ENCODE measurements at places on chromosomes 5 and 9.
A peak's percentile ranks its signal among the peaks of the same experiment; 100 is the strongest.

DNA sequence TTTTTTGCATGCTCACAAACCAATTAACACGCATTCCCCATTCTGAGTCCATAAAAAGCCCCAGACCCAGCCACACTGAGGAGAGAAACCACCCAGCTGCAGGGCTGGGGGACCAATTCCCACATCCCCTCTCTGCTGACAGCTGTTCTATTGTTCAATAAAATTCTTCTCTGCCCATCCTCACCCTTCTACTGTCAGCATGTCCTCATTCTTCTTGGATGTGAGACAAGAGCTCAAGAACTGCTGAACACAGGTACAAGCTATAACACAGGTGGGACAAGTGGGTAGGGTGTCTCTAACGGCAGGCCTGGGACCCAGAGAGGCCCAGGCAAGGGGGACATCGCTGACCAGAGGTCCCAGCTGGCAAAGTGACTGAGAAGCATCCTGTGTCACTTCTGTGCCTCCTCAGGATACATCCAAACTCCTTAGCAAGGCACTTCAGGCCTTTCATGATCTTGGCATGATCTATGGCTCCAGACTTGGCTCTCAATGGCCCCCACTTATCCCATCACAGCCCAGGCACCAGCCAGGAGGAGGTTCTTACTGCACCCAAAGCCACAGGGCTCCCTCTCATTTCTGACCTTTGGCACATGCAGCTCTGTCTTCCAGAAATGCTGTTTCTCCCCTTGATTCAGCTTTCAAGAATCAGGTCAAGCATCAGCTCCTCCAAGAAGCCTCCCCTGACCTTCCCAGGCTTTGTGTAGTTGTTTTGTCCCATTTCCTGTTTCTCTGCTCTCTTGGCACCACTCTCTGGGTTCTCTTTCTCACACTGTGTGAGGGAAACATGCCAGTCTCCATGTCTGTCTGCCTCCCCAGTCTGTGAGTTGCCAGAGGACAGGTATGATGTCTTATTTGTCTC lies 7.3 kb upstream of the ALDH1B1 start:
- no peak for DNase-seq

DNA sequence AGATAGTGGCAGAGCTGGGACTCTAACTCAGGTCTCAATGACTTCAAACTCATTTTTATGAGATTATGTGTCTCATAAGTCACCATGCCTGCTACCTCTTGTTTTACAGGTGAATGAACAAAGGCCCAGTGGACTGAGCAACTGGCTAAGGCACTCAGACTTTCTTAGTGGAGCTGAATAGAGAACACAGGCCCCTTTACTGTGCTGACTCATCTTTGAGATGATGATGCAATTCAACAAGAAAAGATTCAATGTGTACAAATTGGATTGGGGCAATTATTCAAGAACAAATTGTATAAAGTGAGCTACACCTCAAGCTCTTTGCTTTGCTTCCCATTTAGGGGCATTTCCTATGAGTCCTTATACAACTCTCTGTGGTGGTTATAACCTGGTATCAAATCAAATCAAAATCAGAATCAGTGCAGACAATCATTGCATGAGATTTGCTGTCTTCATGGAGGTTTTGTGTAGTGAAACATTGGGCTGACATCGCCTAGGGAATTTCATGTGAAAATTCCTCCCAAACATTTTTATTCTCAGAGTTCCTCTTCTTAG lies 84.3 kb upstream of the PPP2R2B start:
- no peak for DNase-seq

- peak; percentile 77 for DNase-seq
Observed at GRCh38 chr5:68225188-68225910, 9.8 kb downstream of the PIK3R1 start.

DNA sequence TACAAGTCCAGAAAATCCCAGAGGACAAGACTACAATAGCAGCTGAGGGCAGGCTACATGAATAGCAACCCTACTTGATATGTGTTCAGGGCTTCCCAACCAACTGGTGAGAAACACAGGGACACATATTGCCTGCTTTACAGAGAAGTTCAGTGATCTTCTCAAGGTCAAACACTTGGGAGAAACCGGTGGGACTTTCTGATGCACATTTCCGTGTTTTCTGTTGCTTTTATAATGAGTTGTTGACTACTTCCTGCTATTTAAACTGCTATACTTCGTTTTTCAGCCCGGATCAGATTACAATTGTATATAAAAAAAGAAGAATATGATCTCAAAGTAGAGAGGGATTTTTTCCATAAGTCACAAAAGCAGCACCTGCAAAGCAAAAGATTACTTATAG lies 175.1 kb downstream of the SNX18 start:
- no peak for DNase-seq

- no peak for DNase-seq
Observed at GRCh38 chr5:67334373-67334772, 137.8 kb upstream of the CD180 start.

- peak; percentile 73 for DNase-seq
Observed at GRCh38 chr5:130282049-130282448, 377.8 kb downstream of the CHSY3 start.

- DNase-seq: peak; percentile 90
Observed at GRCh38 chr9:113580041-113580953, 116.8 kb downstream of the RGS3 start.

DNA sequence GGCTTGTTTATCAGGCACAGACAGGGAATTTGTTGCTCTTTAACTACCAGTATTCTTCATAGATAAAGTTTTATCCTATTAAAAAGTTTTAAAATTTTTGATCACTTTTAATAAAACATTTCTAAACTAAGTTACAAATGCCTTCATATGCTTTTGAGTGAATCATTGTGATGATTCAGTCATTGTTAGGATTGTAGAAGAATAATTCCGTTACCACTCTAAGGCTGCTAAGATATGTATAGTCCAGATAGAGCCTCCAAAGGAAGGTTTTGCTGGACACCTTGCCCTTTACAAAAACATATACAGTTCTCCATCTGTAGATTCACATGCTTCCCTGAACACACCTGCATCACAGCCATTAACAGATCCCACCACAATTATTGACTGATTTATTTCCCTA lies 233.7 kb downstream of the SPOCK1 start:
- DNase-seq: no peak

GRCh38 chr5:72662936-72663335 lies 153.5 kb upstream of the TNPO1 start:
- DNase-seq: no peak

GRCh38 chr5:14161825-14162556 lies 18.8 kb downstream of the TRIO start:
- DNase-seq: no peak

GRCh38 chr5:149265597-149265996 lies 6.1 kb upstream of the AFAP1L1 start:
- DNase-seq: peak; percentile 79

GRCh38 chr9:121711797-121712196 lies 60.4 kb downstream of the DAB2IP start:
- DNase-seq: peak; percentile 21

GRCh38 chr5:4124221-4124970 lies 528.8 kb downstream of the IRX1 start:
- no peak for DNase-seq

- DNase-seq: no peak
Observed at GRCh38 chr5:143121135-143121475, 282.4 kb downstream of the NR3C1 start.

- no peak for DNase-seq
Observed at GRCh38 chr9:77587042-77587441, 61.1 kb downstream of the GNA14 start.

DNA sequence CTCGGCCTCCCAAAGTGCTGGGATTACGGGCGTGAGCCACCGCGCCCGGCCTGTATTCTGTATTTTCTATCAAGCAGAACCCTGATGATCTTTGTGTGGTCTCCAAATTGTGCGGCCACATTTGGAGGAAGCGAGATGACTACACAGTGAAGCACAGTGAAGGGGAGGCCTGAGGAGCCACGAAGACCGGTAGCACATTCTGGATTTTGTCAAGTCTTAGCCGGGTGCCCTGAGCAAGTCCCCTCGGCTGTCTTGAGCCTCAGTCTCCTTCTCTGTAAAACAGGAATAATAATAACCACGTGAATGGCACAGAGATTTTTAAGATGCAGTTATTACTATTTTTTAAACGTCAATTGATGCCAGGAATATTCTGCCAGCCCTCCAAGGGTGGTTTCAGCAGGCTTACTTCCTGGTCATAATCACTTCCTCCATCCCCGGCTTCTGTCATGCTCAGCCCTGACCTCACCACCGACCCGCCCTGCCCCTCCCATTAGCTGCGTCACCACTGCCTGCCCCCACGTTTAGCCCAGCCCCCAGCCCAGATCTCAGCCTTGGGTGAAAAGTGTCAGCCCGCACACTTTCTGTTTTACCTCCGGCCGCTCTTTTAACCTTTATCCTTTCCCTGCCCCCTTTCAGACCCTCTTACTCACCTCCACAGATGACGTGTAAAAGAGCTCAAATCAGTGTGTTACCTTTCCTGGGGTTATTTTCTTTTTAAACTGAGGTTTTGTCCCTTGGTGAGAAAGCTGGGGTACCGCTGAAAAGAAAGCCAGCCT lies 27.0 kb upstream of the ERGIC1 start:
- peak; percentile 94 for DNase-seq

DNA sequence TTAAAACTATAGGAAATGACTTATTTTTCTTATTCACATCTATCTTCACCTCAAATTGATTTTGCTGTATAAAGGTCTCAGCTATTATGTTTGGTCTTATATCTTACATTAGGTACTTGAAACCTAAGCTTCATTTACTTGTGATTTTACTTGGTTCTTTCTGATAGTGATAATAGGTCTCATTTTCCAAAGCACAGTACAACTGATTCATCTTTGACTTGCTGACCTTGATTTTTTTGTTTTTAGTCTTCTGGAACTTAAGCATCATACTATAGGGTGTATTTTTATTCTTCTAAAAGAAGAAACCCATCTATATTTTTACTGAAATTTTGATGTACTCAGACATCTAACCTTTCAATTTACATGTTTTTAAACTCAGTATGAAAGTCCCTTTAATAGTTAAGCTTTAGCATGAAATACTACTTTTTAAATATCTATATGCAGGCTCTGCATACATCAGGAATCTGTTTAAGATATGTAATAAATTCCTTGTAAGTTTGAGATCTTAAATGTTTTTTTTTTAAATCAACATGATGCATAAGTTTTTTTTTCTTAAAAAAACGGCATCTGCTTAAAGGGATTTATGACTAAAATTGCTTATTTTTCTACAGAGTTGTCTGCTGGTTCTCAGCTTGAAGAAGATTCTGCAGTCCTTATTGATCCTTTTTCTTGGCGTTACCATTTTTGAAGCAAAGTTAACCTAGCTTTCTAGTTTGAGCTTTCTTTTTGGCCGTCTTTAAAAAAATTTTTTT lies 13.3 kb downstream of the MATR3 start:
- no peak for DNase-seq

Measured in osteoblast (primary cell).